ENCODE measurements at places on chromosomes 11 and 22.
A peak's percentile ranks its signal among the peaks of the same experiment; 100 is the strongest.

DNA sequence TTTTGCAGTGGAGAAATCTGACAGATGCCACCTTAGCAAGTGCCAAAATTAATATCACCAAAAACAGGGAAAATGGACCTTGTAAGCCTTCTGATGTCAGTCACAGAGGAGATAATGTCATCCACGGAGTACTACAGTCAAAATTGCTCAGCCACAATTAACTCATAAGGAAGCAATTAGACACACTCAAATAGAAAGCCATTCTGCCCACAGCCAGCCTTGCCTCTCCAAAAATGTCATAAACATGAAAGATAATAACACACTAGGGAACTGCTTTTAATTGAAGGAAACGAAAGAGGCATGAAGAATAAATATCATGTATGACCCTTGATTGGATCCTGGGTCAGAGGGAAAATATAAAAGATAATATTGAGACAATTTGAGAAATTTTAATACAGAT lies 505.6 kb upstream of the API5 start:
- DNase-seq = no peak

- DNase-seq = no peak
Measured at GRCh38 chr11:93407777-93408401, 77.3 kb downstream of the DEUP1 start.

- DNase-seq = peak; percentile 49
Measured at GRCh38 chr11:86460461-86461385, 86.0 kb downstream of the CCDC81 start.

DNA sequence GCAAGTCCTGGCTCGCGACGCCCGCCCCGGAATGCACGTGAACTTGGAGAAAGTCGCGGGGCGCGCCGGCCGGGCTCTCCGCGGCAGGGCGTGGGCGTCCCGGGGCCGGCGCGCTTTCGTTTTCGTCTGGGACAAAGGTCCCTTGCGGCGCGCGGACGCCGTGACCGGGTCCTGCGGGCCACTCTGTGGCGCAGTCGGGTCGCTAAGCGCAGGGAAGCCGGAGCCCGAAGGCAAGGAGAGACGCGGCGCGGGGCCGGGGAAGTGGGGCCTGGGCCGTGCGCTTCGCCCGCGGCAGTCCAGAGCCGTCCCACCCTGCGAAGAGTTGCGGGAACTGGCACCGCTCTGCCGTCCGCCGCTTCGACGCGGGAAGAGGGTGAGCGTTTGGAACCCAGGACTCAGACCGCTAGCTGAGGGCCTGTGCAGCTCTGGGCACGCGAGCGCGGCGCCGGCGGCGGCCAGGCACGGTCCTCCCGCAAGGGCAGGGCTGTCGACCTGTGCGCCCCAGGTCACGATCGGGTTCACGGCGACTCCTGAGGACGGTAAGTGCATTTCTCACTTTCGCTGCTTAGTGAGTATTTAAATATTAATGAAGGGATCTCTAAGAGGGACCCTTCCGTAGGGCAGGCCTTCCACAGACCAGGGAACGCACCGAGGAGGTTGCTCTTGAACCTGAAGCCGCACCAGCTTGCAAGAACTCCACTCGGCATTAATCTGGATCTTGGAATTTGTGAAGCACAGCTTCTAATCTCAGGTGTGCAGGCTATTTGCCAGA lies 78.0 kb upstream of the PPARA start:
- DNase-seq = no peak

DNA sequence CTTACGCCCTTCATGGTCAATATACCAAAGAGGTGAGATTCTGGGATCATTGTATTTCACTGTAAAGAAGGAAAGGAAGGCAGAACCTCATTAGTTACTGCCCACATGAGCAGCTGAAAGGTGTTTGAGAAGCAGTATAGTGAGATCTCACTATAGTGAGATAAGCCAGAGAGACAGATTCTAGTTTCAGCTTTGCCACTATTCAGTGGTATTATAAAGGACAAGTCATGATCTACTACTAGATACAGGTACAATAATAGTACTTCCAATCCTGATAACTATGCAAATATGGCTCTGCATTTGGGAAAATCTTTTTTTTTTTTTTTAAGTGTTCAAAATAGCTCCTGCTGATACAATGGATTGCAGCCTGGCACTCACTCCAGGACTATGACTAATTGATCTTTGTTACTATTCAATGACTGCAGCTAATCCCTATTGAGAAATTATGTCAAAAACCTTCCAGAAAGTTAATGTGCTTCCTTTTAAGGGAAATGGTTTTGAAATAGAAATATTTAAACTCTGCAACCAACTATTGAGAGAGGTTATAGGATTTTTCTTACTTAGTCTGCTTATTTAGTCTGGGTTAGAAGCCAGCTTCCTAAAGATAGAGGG lies 8.3 kb upstream of the DLAT start:
- DNase-seq = no peak

DNA sequence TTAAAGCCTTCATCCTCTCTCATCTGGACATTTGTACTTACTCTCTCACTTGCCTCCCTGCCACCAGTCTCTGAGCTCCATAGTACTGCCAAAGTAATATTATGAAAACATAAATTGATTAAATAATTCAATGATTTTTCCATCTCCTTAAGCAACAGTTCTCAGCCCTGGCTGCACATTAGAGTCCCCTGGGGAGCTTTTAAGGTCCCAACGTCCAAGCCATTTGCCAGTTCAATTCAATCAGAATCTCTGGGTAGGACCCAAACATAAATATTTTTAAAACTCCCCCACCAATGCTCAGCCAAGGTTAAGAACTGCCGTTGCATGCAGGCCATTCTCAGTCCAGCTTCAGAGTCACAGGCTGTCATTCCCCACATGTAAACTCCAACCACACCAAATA lies 114.4 kb upstream of the BMAL1 start:
- DNase-seq = no peak

GRCh38 chr11:105524286-105524685 lies 85.6 kb upstream of the GRIA4 start:
- DNase-seq = no peak

DNA sequence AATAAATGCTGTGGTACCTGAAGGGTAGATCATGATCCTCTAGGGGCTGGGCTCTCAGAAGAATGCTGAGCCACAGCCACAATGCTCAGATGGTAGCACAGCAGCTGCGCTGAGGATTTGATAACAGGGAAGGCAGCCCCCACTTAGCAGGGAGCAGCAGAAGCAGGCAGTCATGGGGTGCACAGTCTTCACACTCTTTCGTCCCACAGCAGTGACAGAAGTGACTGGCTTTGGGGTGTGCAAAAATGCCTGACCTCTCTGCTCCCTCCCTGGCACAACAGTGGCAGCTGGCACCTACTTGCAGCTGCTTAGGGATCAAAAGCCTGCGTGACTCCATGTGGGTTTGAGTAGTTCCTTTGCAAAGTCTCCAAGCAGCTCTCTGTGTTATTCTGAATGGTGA lies 1349.8 kb upstream of the RAG2 start:
- no peak for DNase-seq

GRCh38 chr11:102252339-102252891 lies 64.9 kb upstream of the BIRC3 start:
- DNase-seq = no peak

DNA sequence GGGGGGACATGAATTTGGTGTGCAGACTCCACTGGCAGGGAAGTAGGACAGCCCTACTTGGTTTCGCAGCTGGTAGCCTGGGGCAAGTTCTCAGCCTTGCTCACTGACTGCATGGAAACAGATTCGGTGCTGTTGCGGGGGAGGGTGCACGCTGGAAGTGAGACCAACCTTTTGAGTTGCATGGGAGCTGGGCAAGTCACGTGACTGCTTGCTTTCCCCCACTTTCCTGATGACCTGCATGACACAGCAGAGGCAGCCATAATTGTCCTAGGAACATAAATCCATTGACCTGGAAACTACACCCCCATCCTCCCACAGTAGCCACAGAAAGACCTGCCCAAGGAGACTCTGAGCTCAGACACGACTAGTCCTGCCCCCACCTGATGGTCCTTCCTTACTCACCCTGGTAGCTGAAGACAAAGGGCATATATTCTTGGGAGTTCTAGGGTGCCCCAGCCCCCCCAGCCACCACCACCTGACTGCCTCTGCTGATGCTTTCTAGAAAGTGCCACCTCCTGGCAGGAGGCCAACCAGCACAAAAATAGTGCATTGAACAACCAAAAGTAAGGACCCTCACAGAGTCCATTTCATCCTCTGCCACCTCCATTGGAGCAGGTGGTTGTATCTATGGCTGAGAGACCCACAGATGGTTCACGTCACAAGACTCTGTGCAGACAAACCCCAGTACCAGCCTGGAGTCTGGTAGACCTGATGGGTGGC lies 4.1 kb upstream of the HBG2 start:
- no peak for DNase-seq

DNA sequence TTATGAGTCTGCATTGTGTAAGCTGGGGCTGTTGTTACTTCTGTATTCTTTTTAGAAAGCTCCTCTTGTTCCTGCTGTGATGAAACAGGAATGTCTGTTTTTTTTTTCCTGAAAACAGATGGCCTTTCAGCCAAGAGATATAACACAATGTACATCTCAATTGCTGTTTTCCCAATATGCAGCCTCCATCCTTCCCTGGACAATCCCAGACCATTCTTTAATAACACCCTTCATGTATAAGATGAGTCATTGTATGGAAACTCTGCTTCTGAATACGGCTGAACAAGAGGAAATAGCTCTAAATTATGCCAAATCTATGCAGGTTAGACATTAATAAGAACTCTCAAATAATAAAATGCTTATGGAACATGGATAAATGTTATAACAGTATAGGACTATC lies 60.2 kb upstream of the LRRC4C start:
- no peak for DNase-seq

DNA sequence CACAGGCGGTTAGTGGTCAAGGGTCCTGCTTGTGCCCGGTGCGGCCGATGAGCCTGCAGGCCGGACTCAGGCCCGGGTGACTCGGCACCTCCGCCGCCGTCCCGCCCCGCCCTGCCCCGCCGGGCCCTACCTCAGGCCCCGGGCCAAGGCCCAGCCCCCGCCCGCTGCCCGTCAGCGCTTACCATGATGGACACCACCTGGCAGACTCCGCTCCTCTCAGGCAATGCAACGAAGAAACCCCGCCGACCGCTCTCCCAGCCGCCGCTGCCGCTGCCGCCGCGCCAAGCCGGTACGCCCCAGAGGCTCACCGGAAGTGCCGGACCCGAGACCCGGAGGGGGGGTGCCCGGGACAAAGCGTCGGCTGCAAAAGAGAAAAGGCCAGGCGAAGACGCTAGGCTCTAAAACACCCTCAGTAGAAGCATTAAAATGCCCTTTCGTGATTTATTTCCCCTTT lies at the start of gene UFD1:
TSS of gene UFD1 (minus strand) at position 293 of the 454 bp plus-strand sequence. CDS start at position 185, 108 bp downstream.
- DNase-seq = peak; percentile 62

DNA sequence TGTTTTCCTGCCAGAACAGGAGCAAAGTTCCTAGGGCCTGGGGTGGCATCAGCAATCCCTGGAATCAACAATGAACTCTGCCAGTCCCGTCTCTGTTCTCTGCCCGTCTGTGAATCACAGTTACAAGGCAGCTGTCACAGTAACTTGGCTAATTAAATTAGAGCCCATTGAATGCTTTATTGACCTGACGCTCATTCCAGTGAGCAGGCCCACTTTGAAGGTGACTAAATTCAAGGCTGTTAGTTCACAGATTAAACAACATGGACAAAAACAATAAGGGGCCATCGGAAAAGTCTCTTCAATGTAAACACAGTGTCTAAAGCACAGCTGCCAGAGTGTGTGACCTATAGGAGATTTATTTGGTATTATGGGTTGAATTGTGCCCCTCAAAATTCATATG lies 17.7 kb upstream of the TMPRSS5 start:
- DNase-seq = no peak

GRCh38 chr11:48008951-48009270 lies 28.6 kb downstream of the PTPRJ start:
- DNase-seq = peak; percentile 23

DNA sequence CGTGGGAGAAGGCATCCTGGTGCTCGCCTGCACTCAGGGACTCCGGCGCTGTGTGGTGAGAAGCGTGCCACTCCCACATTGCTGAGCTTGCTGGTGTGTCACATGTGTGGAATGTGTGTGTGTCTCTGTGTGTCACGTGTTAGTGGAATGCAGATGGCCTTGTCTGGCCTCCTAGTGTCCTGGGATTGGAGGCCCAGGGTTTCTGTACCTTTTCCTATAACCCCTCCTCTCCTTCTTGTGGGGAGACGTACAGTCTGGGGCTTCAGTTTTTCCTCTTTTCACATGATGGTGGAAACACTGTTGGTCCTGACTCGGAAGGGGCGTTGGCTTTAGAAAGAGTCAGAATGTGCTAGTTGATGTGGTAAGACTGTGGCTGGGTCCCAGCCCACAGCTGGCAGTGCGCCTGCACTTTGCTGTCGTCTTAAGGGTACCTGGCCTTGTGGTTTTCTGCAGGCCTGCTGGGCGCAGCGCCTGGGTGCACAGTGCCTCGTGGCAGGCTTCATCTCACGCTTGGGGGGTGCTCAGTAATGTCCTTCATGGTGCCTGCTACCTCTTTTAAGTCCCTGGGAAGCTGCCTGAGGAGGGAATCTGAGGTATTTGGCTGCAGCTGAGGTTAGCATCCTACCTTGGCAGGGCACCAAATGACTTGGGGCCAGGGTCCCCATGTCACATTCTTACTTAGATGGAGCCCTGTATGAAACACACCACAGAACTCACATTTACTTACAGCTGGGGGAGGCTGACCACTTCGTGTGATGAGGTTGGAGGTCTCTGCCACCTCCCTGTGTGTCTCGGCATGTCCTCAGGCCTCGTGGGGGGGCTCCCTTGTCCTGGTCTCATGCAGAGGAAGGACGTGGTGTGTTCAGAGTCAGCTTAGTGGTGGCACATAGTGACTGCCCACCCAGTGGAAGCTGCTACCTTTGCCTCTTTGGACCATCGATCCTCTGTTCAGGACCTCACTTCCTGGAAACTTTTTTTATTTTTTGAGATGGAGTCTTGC lies 61.9 kb downstream of the MED15 start:
- DNase-seq = peak; percentile 97

- DNase-seq = no peak
Measured at GRCh38 chr11:7630002-7630401, 43.3 kb downstream of the CYB5R2 start.

Data from brain microvascular endothelial cell (primary cell).